ENCODE measurements at places on chromosomes 16 and 17. TPM values are rescaled to one million over a fixed set of nuclear protein-coding genes. Genes with fewer than 3 reads are reported as not detected.

GRCh38 chr17:69342896-69343644 is 16.1 kb upstream of the ABCA5 start:
- DNase-seq = no peak

SLC6A2 gene
- total RNA-seq = not detected

TERB1 gene
- not detected for total RNA-seq

GRCh38 chr16:78127130-78127529 is 27.7 kb downstream of the WWOX start:
- no peak for DNase-seq

DNA sequence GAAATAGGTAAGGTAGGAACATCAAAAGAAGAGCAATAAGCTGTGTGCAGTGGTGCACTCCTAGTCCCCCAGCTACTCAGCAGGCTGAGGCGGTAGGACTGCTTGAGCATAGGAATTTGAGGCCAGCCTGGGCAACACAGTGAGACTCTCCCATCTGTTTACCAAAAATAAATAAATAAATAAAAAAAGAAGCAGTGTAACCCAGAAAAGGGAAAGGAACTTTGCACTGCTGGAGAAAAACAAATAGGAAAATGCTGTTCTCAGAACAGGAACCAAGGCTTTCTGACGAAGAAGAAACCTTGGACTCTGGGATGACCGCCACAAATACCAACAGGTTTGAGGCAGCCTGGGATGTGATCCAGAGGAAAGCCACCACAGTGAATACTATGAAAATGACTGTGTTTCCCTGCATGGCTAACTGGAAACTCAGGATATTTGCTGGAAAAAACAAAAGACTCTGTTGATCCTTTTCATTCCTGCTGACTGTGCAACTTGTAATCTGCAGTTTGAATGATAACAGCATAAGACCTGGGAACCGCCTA is 41.2 kb downstream of the TTC19 start:
- DNase-seq = peak; percentile 21

DNA sequence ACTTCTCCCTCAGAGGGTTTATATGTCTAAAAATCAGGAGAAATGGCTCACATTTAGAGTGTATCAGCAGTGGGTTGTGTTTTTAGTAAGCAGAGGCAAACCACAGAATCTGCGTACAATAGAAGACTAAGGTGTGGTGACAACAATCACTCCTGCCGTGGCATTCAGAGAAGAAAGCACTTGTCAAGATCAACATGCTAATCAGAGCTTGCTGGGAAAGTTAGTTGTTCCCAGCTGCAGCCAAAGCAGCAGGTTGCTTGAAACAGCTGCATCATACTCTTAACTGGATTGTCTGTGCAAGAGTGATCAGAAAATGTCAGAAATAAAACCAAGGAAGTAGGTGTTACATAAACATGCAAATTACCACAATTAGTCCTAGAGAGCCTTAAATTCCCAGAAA is 616.4 kb downstream of the CDH8 start:
- no peak for DNase-seq

DNA sequence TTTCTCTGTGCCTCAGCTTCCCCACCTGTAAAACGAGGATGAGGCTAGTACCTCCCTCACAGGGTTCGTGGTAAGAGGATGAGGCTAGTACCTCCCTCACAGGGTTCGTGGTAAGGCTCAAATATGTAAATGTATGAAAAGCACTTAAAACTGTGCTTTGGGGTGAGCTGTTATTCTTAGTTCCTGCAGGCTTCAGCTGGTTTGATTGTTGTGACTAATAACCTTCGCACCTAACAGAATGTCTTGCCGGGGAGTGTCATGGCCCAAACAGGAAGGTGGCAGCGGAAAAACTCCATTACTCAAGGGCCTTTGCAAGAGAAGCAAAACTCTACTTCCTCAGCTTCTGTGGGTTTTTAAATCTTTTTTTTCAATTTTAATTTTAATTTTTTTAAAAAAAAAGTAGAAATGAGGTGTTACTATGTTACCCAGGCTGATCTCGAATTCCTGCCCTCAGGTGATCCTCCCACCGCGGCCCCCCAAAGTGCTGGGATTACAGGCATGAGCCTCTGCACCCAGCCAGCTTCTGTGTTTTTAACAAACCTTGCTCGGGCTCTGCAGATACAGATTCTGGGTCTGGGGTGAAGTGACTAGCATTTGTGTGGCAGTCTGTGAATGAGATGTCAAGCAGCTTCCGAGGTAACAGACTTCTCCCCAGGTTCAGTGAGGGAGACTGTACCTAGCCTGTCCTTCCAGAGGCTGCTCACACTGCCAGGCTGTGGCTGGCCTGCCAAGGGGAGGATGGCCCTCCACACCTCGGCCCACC is 103.0 kb downstream of the RAB11FIP4 start:
- DNase-seq = peak; percentile 61

GRCh38 chr17:70365091-70365583 is 195.8 kb downstream of the KCNJ2 start:
- DNase-seq = no peak

ALOX12 gene
- not detected for total RNA-seq
